ENCODE measurements at places on chromosomes 6 and 20.

- no peak for DNase-seq
Observed at GRCh38 chr20:3751675-3752385, 15.7 kb downstream of the ADISSP start.

GRCh38 chr20:58228484-58229197 lies at the start of gene ANKRD60:
ANKRD60 (minus strand) TSS chr20:58228653; CDS start chr20:58228653, 0 bp downstream.
- no peak for DNase-seq

DNA sequence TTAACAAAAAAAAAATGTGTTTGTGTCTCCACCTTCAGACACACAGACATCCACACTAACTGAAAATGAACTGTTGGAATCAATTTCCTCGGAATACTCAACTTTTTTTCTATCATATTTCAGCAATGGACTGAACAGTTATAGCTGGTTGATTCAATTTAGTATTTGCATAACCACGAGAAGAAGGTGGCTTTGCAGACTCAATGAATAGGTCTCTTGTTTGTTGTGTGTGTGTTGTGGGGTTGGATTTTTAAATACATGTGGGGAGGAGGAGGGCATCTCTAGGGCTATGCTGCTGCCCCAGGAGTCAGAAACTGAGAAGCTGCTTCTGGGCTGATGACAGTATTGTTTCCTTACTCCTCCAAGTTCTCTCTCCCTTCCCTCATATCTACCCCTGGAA lies 28.7 kb downstream of the TFAP2A start:
- no peak for DNase-seq

DNA sequence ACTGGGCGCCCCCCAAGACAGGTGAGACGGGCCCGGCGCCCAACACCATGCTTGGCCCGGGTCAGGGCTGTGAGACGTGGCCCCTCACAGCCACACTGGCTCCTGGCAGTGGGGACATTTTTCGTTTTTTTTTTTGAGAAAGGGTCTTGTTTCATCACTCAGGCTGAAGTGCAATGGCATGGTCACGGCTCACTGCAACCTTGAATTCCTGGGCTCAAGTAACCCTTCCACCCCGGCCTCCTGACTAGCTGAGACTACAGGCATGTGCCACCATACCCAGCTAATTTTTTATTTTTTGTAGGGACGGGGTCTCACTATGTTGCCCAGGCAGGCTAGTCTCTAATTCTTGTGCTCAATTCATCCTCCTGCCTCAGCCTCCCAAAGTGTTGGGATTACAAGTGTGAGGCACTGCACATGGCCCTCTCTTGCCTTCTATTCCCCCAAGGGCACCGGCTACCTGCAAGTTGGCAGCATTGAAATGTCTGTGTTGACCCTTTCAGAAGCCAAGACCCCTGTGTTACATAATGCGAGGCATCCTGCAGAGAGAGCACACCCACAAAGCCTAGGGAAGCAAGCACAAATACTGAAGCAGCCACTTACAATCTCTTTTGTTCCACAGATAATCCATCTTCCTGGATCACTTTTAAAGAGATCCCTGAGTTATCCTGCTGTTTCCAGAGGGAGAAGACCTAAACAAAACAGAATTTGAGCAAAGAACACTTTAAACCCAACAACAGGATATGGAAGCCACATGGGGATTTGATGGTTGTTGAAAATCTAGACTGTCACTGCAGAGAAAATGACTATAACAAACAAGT lies 57.5 kb upstream of the SLC4A11 start:
- no peak for DNase-seq

DNA sequence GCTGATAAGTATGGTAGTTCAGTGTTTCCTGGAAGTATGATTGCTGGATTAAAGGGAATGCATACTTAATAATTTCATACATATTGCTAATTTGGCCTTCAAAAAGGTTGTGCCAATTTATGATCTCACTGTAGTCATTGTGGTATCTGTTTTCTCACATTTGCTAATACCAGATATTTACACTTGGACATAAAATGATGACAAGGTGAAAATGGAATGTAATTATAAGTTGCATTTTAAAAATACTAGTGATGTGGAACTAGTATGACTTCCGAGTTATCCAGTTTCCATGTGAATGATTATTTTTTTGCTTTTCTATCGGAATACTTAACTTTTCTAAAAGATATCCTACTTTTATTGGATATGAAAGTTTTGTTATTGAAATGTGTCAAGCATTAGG lies 15.4 kb downstream of the RWDD1 start:
- no peak for DNase-seq

DNA sequence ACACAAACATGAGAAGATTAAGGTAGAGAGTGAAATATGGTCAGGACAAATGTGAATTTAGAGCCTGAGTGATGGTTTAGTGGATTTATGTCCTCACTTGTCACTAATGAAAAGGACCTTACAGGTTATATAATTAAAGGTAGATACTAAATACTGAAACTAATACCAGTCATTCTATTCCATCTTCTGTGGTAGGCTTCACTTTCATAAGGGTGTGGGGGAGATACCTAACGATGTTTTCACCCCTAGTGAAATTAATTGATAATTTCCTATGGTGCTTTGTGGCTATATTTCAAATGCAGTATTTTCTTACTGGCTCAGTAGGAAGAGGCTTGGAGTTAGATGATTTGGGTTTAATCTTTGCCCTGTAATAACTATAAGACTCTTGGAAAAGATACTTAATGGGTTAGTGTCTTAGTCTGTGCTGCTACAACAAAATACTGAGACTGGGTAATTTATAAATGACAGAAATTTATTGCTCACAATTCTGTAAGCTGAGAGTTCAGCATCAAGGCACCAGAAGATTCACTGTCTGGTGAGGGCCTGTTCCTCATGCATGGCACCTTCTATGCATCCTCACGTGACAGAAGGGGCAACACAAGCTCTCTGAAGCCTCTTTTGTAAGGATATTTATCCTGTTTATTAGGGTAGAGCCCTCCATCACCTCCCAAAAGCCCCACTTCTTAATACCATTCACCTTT lies 21.3 kb downstream of the RNF217 start:
- no peak for DNase-seq

DNA sequence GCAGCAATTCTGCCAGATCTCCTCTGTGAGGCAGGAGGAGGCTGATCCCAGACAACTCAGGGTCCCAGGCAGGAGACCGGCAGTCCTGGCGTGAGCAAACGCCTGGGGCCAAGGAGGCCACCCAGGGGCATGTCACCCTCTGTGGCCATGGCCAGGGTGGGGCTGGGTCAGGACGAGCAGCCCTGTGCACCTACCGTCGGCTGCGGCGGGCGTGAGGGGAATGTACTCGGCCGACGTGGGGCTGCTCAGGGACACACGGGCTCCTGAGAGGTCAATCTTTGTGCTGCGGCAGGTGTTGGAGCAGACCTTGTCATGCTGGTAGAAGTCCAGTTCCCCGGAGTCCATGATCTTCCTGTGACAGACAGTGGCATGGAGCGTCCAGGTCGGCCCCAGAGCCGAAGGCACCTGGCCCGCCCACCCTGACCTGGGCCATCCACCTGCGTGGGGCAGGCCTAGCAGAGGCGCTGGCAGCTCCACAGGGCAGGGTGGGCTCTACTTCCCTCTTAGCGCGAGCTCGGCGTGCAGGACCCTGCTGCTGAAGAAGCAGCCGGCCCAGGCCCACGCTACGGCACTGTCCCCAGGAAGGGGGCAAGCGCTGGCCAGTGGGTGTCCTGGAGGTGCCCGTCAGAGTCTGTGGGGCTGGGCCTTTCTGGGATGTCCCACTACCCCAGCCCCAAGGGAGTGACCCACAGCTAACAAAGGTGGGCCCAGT lies 21.5 kb upstream of the HELZ2 start:
- no peak for DNase-seq

GRCh38 chr20:24665196-24665595 lies 195.8 kb downstream of the SYNDIG1 start:
- DNase-seq: peak; percentile 89

DNA sequence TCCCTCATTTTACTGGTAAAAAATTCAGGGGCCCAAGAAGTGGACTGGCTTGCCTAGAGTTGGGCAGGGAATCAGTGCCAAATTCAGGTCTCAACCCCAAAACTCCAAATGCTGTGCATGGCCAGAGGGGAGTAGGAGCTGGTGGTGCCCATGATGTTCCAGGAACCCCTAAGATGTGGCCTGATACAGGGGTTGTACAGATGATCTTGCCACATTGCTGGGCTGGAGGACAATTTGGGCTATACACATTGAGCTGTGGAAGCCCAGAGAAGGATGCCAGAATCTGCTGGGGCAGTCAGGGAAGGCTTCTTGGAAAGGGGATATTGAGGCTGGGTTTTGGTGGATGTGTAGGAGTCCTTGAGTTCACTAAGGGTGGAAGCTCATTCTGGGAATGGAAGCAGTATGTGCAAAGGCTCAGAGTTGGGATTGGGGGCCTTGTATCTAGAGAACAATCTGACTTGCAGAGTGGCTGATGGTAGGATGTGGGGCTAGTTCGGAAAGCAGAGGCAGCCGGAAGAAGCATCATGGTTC lies 38.0 kb upstream of the APCDD1L start:
- no peak for DNase-seq

DNA sequence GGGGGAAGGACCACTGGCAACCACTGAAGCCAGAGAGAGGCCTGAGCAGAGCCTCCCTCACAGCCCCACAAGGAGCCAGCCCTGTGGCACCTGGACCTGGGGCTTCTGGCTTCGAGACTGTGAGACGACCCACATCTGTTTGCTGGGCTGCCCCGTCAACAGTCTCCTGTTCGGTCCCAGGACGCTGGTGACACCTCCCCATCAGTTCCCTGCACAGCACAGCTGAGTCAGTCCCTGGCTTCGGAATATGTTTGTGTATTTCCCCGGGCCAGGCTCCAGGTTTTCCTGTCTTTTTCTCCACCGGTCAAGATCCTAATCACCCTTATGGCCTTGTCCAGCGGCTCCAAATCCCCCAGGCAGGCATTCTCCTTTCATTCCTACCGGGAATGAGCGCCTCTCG lies 46.4 kb upstream of the SMOC2 start:
- no peak for DNase-seq

DNA sequence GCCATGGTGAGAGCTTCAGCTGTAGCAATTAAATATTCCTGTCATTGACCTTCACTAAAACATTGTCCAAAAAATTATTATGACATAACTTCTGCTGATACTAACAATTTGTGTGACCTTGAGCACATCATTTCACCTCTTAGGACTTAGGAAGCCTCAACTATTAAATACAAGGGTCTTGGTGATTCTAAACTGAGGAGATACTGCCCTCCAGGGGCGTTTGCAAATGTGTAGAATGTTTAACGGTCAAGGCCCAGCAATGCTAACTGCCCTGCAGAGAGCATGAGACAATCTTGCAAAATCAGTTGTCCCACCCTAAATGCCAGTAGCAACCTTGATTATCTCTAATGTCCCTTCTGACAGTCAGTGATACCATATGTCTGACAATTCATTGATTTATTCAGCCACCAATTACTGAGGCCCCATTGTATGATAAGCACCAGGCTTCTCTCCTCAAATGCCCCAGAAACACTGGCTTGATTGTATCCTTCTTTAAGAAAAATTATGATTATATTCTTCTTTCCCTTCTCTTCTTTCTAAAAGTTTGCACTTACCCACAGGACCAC lies 284.1 kb upstream of the PLN start:
- DNase-seq: no peak

- DNase-seq: peak; percentile 7
Observed at GRCh38 chr6:170177772-170178560, 112.9 kb downstream of the DLL1 start.

DNA sequence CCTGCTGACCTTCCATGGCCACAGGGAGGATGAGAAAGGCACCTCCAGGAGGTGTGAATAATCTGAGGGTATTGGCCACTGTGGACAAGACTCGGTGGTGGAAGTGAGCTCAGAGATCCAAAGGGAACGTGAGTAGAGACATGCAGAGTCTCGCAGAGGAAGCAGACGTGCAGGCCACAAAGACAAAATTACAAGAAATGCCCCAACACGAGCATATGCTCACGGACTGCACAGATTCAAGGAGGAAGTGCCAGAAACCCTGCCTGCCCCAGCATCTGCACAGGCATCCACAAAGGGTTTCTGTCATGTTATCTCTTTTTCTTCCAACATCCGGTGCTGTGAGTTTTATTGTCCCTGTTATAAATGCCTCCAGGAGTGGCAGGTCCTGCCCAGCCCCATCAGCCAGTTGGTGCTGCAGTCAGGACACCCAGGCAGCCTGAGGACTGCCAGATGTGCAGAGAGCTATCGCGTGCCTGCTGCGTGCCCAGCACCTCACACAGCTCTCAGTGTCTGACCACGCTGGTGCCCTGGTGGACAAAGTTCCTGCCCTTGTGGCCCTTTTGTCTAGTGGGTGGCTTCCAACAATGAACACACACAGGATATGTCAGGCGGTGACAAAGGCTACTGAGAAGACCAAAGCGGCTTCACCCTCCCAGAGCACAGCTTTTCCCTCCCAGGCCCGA lies 34.0 kb upstream of the FANCE start:
- peak; percentile 29 for DNase-seq

DNA sequence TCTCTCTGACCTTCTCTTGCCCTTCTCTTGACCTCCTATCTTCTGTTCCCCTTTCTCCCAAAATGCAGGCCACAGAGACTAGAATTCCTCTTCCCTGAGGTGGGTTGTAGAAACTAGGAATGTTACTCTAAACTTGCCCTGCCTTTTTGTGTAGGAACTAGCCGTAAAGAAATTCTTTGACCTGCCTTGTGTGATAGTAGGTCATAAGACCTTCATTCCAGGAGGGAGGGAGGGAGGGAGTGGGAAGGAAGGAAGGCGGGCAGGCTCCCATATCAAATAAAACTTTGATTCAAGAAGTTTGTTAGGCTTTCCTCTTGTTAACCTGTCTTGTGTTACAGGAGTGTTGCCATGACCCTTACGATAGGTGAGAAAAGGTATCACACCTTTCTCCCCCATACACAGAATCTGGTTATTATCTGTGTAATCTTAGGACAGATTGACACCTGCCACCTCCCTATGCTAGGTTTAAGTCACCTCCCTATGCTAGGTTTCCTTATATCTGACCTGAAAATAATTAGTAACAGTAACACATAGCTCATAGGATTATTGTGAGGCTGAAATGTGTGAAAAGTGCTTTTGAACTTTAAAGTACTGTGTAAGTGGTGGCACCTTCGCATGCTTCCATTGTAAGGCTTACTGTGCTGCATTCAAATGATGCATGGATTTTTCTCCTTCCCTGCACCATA lies 32.6 kb upstream of the FUCA2 start:
- DNase-seq: no peak

DNA sequence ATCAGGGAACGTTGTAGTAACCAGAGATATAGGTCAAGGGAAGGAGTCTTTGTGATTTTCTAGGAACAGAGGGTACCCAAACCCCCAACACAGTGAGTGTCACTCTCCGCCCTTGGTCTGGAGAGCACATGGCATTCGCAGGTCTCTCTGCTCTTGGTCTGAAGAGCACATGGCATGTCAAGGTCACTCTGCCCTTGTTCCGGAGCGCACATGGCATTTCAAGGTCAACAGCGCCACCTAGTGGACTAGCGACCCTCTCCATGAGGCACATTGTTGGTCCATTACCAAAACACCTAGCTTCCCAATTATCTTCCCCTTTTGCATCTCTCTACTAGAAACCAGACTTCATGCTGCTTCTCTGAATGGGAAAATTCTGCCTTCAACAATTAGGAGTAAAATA lies 260.0 kb downstream of the C6orf118 start:
- DNase-seq: no peak

All from posterior cingulate gyrus (tissue), 11 donors.